ENCODE measurements at places on chromosomes 7 and 10.

- no peak for DNase-seq
These were observed 209.2 kb downstream of the GPAM start for GRCh38 chr10:111974325-111974724.

- DNase-seq = no peak
These were observed 677.3 kb downstream of the LRMDA start for GRCh38 chr10:76108563-76109359.

DNA sequence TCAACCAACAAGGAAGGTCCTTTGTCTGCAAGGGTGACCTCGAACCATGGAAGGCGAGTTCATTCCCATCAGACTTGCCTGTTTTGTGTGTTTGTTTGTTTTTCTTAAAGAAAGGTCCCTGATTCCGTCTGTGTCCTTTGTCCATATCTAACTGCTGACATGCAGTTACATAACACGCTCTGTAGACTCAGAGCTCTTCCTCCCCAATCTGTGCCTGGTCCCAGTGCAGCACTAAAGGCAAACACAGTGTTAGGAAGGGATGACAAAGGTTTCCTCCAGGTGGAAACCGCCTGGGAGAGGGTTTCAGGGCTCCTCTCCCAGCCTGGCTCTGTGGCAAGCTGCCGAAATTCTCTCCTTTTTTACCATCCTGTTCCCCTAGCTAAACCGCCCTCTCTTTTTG, 13.4 kb downstream of the JCAD start:
- DNase-seq = no peak

GRCh38 chr10:29658984-29659965, 24.5 kb upstream of the SVIL start:
- peak; percentile 57 for DNase-seq

GRCh38 chr10:103750836-103751235, 104.5 kb downstream of the SH3PXD2A start:
- no peak for DNase-seq

GRCh38 chr7:23277359-23277989, 21.7 kb upstream of the MALSU1 start:
- DNase-seq = peak; percentile 86

DNA sequence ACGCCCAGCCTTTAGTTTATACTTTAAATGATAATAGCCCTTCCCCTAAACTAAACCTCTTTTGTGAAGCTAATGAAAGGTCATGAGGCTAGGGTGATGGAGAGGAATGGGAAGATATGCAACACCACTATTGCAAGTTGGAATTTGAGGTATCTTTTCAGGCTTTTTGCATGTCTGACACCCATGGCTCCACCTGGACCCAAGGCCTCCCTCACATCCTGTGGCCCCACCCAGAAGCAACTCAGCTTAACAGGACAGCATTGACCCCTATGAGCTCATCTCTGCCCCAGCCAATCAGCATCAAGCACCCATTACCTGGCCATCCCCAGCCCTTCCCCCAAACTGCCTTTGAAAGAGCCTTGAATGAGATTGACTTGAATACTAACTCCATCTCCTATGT, 674.2 kb upstream of the NRP1 start:
- no peak for DNase-seq

DNA sequence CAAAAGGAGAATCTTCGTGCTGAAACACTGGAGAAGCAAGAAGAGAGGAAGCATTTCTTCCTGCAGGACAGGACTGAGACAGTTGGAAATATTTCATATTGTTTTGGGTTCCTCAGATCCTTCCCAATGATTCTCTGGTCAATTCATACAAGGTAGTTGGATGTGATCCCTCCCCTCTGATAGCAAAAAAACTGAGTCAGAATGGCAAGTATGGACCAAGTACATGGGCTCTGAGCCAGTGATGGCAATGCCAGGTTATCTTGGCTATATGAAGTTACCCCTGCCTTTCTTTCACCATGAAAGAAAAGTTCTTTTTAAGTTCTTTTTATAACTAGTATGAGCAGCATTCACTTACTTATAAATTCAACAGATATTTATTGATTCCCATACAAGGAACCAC, 124.4 kb upstream of the PTPRZ1 start:
- DNase-seq = no peak

GRCh38 chr10:43027331-43027955, 49.4 kb upstream of the RET start:
- no peak for DNase-seq

GRCh38 chr7:47852330-47853245, 95.7 kb downstream of the PKD1L1 start:
- no peak for DNase-seq

DNA sequence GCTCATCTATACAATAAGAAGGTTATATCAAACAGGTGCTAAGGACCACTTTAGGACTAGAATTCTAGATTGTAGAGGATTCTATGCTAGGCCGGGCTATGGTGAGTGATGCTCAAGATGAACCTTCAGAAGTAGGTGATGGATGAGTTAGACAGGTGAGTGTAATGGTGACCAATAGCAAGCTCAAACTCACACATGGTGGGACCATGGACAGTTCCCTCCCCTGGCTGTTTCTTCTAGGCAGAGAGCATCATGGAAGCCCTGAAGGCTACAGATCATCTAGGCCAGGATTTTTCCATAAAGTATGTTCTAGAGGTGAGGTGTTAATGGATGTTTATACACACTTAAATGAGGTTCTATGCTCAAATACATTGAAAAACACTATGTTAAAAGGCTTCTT, 162.2 kb upstream of the WDR11 start:
- no peak for DNase-seq

DNA sequence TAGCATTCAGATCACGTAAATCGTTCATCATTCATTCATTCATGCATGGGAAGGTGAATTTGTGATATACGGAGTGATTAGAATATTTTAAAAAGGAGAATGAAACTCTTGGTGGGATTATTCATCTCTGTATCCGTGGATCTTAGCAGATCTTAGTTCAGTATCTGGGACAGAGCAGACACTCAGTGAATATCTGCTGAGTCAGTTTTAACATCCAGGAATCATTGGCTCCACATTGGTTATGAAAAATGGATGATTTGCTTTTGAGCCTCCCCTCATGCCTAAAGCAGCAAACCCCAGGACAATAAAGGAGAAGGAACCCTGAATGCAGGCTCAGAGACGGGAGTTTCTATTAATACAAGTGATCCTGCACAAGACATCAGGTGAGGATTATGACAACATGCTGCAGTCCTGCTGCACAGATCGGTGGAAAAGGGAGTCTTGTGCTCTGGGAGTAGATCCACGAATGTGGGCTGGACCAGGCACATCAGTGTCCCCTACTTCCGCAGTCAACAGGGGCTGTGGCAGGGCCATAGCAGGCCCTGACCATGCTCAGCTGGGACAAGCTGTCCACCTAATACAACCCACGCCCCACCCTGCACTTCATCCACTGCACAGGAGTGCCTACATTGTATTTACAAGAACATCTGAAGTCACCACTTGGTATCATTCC, 26.9 kb upstream of the FIGNL1 start:
- no peak for DNase-seq

GRCh38 chr10:103855852-103856796, 748 bp upstream of the SH3PXD2A start:
- DNase-seq = peak; percentile 75

- DNase-seq = no peak
These were observed 53.7 kb upstream of the TMEM248 start for GRCh38 chr7:66867198-66867790.

GRCh38 chr7:18018296-18019215, 9.1 kb downstream of the PRPS1L1 start:
- DNase-seq = no peak

GRCh38 chr10:63105225-63106110, 27.7 kb upstream of the NRBF2 start:
- DNase-seq = no peak

DNA sequence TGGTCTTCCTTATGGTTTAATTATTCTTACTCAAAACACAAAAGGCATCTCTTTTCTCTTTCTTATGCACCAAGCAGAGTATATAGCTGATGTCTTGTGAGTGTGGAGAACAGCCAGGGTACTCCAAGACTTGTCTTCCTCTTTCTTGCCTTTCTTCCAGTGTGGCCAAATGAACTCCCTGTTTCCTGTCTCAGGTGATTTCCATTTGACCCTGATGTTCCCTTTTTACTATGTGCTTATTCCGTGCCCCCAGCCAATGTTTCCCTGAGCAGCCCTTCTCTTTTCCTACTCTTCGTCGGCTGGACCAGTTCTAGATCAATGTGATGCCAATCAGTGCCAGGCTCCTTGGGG, 12.6 kb downstream of the OR9A4 start:
- no peak for DNase-seq

DNA sequence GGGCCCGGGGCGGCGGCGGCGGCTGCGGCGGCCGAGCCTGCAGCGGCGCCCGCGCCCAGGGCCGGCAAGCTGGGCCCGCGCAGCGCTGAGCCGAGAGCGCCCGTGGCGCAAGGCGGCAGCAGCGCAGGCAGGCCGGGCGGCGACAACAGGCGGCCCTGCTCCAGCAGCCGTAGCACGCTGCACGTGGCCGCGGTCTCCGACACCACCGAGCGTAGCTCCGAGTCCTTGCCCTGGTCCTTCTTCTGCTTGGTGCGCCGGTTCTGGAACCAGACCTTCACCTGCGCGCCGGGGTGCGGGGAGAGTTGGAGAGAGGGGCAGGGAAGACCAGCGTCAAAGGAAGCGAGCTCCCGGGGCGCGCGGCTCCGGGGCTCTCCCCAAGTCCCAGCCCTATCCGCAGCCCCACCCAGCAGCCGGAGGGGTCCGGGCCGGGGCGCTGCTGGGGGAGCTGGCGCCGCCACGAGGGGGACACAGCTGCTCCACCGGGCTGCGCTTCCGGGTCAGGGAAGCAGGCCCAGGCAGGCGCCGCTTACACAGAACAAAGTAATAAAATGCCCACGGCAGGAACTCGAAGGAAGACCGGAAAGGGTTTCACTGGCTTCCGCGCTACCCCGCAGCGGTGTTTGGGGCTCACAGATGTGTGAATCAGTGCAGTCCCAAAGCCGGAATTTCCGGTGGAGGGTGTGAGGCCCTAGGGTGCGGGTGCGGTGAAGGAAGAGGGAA, 3.6 kb downstream of the VAX1 start:
- DNase-seq = peak; percentile 64

- peak; percentile 34 for DNase-seq
These were observed 145.0 kb downstream of the WDR37 start for GRCh38 chr10:1200866-1201807.

All from eye (tissue), 1 donor.